Vagina (tissue), 2 donors: ENCODE measurements at places on chromosomes 2 and 18. TPM values are rescaled to one million over a fixed set of nuclear protein-coding genes. Genes with fewer than 3 reads are reported as not detected.

DNA sequence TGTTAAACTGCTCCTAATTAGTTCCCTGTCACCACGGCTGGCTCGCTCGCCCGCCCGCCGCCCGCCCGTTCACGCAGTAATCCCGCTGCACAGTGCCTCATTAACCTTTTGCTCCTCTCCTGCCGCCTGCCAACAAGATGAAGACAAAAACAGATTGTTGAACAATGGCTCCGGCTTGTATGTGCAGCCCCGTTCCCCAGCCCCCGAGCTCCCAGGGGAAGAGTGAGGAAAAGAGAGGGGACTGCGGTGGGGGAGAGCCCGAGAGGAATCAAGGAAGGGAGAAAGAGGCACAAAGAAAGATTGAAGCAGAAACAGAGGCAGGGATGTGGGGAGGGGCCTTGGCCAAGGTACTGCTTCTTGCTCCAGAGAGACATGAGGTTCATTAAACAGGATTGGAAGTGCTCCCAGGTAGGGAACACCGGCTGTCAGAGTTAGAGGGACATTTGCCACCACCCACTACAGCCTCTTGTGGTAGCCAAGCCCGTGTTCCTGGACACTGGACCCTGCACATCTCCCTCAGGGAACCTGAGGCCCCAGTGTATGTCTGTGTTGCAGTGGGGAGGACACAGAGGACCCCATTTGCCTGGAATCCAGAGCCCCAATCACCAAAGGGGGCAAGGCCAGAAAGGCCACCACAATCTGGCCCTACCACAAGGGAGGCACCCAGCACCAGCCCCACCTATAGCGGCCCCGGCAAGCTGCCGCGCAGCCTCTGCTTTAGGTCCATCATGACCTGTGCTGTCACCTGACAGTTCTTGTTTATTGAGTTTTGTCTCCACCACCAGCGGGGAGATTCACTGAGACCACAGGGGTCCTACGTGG, 38.1 kb downstream of the EMX1 start:
- no peak overlapping the region for H3K27ac ChIP-seq
- H3K4me3 ChIP-seq, result no peak overlapping the region
- no peaks in the 10 kb centered on the region for H3K36me3 ChIP-seq
- H3K4me1 ChIP-seq, result no peaks in the 10 kb centered on the region
- H3K27me3 ChIP-seq, result no peaks in the 10 kb centered on the region

- no peak overlapping the region for H3K27ac ChIP-seq
- H3K4me3 ChIP-seq, result no peak overlapping the region
- no peaks in the 10 kb centered on the region for H3K36me3 ChIP-seq
- no peak for DNase-seq
These were observed 21.8 kb upstream of the HTR2B start for GRCh38 chr2:231146665-231147064.

DNA sequence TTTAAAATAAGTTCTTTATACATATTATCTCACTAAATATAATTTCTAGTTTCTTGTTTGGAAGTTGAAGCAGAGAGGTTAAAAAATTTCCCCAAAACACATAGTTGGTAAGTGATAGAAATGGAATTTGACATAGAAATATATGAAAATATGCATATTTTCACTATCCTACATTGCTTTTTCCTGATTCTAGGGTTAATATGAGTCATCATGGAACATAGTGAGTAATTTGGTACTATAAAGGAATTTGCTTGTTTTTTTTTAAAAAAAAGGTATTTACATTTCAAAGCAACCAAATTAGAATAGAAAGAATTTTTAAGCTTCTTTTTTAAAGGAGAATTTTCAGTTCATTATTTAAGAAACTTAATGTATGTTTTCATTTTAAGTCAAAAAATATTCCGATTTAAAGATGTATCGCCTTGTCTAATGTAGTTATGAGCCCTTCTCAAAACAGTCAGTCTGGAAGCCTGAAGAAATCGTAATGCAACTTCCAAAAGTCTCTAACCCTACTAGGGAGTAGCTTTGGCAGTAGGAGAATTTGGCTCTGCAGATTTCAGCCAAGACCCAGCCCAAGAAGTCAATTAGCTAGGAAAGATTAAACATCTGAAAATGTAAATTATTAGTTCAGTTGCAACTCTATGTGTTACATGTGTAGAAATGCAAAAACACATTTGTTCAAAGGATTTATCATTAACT, 147.3 kb downstream of the RDH14 start:
- DNase-seq, result no peak
- no peaks in the 10 kb centered on the region for H3K4me1 ChIP-seq
- H3K27ac ChIP-seq, result no peak overlapping the region
- H3K27me3 ChIP-seq, result no peaks in the 10 kb centered on the region
- H3K4me3 ChIP-seq, result no peak overlapping the region
- H3K36me3 ChIP-seq, result no peaks in the 10 kb centered on the region

DNA sequence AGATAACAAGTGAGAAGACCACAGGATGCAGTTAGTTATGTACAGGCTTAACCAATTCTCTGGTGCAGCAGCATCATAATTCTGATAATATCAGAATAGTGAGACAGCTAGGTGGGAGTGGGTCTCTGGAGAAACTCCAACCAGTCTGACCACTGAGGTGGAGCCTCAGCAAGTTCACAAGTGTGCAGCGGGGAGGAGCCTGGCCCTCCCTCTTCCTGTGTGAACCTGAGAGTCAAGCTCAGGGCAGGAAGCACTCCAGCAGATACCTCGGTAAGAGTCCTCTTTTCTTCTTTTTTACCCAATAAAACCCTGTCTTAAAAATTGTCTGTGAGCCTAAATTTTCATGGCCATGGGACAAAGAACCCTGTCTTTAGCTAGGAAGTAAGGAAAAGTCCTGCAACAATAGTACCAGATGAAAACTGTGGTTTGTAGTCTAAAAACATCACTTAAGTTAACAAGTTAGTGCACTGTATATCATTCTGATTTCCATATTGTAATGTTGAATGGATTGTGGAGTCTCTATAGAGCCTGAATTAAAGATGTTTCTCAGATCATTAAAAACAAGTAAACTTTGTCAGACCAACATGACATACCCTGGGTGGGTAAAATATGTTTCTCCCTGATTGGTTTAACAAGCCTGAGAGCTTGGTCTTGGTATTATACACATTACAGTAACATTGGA, 370.8 kb downstream of the TMEM182 start:
- no peaks in the 10 kb centered on the region for H3K27me3 ChIP-seq
- no peaks in the 10 kb centered on the region for H3K4me1 ChIP-seq

GRCh38 chr2:150601280-150602038, 114.0 kb upstream of the RND3 start:
- no peak overlapping the region for H3K27ac ChIP-seq
- no peaks in the 10 kb centered on the region for H3K27me3 ChIP-seq
- H3K36me3 ChIP-seq, result no peaks in the 10 kb centered on the region
- no peak for DNase-seq

GRCh38 chr2:165401285-165401852, 68.1 kb upstream of the CSRNP3 start:
- no peaks in the 10 kb centered on the region for H3K27me3 ChIP-seq
- H3K4me3 ChIP-seq, result no peak overlapping the region
- no peak overlapping the region for H3K27ac ChIP-seq
- no peaks in the 10 kb centered on the region for H3K36me3 ChIP-seq
- H3K4me1 ChIP-seq, result no peaks in the 10 kb centered on the region

MDH1B gene
- 0.49 TPM for total RNA-seq

POTEI gene
- total RNA-seq, result not detected
